Stimulated activated CD4-positive, alpha-beta T cell treated with anti-CD3 and anti-CD28 coated beads, Interleukin-15, amount 100 ng/mL, for 48 hours (primary cell): ENCODE measurements at places on chromosomes 13 and 19.
A peak's percentile ranks its signal among the peaks of the same experiment; 100 is the strongest.

DNA sequence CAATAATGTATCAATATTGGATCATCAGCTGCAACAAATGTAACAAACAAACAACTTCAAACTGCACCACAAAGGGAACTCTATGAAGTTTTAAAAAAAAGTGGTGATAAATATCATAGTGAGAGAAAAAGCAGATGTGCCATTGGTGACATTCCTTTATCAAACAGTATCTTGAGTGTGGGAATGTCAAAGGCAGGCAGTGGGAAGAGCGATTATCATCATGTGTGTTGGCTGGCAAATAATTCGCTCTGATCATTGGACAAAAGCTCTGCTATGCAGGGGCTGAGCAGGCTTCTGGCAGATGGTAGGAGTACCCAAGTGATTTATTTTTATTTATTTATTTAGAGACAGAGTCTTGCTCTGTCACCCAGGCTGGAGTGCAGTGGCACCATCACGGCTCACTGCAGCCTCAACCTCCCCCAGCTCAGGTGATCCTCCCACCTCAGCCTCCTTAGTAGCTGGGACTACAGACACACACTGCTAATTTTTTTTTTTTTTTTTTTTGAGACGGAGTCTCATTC lies 55.9 kb upstream of the RANBP3 start:
- no peak for DNase-seq

GRCh38 chr13:49110122-49110912 lies 109.8 kb upstream of the MLNR start:
- peak; percentile 65 for DNase-seq

GRCh38 chr19:16155128-16155527 lies 11.6 kb downstream of the HSH2D start:
- DNase-seq = no peak

DNA sequence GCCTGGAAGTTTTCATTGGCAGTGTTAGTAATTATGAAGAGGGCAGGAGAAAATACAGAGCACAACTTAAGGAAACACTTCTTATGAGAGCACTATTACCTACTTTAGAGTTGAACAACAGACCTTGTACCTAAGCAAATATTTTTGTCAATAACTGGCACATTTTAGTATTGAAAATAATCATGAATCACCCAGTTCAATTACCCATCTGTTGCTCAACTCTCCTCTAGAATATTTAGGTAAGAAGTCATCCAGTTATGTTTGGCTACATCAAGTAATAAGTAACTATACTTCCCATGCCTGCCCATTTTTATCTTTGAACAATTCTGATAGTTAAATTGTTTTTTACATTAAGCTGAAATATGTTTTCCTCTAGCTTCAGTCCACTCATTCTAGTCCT lies 893.4 kb downstream of the DIAPH3 start:
- DNase-seq = no peak

DNA sequence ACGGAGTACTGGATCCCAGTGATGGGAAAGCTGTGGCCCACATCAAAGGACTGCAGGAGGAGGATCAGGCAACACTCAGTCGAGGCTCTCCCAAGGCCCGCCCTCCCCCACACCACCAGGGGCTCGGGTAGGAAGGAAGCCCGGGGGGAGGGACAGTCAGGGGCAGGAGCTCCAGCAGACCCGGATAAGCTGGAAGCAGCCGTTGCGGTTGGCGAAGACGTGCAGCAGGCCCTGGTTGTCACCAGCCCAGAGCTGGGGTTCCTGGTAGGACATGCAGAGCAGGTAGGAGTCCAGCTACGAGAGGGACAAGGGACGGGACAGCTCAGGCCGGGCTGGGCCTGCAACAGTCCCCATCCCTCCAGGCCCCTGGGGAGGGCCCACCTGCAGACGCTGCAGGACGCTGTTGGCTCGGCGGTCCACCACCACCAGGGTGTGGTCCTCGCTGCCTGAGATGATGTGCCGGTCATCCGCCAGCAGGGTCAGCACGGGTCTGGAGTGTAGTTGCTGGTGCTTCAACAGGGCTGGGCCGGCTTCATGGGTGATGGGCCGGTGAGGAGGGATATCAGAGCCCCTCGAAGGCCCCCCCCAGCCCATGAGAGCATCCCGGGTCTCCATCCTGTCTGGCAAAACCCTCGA lies 1.9 kb downstream of the GNG14 start:
- DNase-seq = no peak

- peak; percentile 57 for DNase-seq
Measured at GRCh38 chr19:6828698-6829633, 56.5 kb downstream of the VAV1 start.

DNA sequence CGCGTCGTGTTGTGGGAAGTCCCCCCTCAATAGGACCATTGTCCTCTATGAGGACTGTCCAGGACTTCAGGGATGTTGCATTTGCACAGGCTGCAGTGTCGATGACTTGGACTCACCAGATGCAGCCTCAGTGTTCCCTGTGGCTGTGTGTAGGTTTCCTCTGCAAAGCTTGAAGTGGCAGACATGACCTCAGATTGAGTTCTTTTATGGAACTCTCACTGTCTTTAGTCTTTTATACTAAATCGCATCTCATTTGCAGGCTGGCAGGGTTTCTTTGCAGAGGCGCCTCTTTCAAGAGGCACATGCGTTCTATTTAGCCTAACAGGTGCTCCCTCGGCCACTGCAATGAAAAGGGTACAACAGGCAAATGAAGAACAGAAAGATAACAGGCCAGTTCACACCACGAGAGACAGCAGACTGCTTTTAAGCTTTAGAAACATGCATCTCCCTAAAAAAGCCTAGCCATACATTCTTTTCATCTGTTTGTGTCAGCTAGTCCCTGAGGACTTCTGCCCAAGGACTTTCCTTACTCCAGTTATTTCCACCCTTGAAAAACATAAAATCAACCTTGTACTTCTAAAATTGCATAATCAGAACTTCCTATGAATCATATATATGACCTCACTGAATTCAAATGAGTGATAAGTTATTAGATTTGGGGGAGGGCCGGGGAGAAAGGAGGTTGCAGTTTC lies 118.4 kb downstream of the RAB20 start:
- no peak for DNase-seq

GRCh38 chr19:19259741-19260140 lies 13.4 kb downstream of the TM6SF2 start:
- DNase-seq = no peak

DNA sequence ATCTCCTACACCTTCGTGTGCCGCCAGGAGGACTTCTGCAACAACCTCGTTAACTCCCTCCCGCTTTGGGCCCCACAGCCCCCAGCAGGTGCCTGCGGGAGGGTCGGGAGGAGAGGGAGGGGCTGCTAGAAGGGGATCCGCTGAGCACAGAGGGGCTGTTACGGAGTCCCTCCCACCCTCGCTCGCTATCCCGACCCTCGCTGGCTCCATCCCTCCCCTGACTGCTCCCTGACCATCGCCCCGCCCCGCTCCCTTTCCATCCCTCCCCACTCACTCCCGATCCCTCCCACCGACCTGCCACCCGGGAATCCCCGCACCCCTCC lies 780 bp downstream of the CD177 start:
- no peak for DNase-seq

DNA sequence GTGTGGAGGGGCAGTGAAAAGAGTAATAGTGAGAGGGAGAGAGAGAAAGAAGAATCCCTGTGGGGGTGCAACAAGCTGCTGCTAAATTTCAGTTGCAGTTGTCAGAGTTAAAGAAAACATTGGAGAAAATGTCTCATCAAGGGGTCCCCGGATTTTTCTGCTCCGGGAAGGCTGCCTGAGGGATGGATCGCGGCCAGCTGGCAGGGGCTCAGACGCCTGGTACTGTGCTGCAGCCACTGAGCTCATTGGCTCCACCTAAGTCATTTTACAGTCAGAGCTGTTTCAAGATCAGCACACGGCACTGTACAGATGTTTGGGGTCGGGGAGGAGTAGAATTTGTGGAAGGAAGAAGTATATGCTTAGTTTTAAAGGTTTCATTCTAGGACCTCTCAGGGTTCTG lies 106.2 kb downstream of the SHISA2 start:
- DNase-seq = no peak

- no peak for DNase-seq
Measured at GRCh38 chr13:26503826-26504594, 53.5 kb upstream of the WASF3 start.

DNA sequence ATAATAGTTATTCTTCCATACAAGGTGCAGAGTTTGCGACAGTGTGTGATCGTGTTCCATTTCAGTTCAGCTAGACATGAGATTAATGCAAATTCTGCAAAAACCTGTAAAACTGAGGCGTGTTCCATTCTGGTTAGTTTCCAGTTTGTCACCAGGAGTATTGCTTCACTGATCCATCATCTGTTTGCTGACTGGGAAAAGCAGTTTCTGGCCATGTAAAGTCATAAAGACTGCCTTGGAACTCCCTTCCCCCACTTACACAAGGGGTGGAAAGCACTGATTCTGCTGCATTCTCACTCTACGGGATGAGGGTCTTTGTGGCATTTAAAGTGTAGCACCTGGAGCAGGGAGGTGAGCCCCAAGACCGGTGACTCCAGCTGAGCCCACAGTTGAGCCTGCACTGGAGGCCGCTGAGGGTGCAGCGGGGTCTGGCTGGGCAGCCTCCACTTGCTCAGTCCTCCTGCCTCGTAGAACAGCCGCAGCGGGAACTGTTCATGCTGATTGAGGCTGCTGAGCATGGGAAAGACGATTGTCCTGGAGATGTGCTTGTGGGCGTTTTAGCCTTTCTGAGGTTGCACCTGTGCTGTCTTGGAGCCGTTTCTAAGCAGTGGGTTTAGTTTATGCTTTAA lies 2.0 kb downstream of the ZNF57 start:
- DNase-seq = no peak

DNA sequence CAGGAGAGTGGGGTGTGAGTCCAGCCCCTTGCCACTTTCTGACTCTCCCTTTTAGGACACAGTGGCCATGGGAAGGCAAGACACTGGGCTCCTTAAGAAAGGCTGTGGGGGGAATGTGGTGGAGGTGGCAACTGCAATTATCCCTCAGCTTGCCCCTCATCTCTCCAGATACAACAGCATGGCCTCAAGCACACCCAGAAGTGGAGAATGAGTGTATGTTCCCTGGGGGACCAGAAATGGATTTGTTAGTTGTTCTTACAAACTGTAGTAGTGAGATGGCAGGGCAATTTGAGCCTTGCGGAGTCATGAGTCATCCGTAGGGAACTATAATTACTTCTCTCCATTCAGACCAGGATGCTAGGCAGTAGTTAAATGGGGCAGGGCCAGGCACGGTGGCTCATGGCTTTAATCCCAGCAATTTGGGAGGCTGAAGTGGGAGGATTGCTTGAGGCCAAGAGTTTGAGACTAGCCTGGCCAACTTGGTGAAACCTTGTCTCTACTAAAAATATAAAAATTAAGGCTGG lies 25.6 kb upstream of the CXCL17 start:
- DNase-seq = no peak

- no peak for DNase-seq
Measured at GRCh38 chr19:38975861-38976271, 324 bp upstream of the FBXO17 start.

DNA sequence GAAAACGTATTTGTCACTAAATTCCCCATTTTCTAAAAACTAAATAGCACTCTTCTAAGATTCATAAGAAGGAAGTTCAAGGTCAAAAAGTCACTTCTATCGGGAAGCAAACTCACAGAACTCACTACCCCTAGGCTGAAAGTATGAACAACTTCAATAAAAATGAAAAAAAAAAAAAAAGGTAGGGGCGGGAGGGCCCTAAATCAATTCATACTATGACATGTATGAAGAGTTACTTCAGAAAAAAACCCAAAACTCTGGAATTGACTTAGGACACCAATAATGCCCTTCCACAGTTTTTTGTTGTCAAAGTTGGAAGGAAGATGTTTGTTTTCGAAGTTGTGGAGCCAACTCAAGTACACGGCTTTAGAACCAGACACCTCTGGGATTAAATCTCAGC lies 1.1 kb downstream of the SUCLA2 start:
- DNase-seq = no peak

DNA sequence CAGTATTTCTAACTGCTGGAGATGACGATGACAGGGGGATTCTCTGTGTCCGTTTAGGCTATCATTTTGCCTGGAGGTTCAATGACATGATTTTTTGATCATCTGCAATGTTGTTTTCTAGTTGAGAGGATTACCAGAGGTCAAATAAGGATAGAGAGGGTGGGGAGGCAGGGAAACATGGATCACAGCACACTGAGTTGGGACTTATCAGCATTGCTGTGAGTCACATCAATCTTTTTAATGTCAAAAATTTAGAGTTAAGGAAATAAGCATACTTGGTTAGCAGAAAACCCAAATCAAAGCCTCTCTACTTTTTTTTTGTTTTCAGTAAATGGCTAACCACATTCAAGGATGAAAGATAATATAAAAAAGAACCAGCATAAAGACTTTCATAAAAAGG lies 43.0 kb upstream of the CSNK1A1L start:
- no peak for DNase-seq

- DNase-seq = no peak
Measured at GRCh38 chr19:6324757-6325156, 8.7 kb downstream of the ACER1 start.

DNA sequence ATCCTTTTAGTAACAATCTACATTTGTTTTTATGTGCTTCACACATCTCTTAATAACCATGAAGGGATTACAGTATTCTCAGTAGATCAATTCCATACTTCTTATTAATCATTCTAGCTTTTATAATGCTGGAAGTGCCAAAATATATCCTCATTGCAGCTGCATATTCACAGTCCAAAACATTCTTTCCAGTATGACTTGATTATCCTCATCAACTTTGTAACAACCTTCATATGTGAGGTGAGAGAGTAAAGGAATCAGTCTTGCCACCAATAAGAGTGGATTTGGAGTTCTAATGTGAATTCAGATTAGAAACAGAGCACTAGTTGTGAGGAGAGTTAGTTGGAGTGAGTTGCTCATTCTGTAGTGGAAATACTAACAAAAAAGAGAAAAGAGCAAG lies 208.0 kb upstream of the SPRY2 start:
- no peak for DNase-seq

- DNase-seq = no peak
Measured at GRCh38 chr13:25288966-25289365, 1.7 kb upstream of the MTMR6 start.

DNA sequence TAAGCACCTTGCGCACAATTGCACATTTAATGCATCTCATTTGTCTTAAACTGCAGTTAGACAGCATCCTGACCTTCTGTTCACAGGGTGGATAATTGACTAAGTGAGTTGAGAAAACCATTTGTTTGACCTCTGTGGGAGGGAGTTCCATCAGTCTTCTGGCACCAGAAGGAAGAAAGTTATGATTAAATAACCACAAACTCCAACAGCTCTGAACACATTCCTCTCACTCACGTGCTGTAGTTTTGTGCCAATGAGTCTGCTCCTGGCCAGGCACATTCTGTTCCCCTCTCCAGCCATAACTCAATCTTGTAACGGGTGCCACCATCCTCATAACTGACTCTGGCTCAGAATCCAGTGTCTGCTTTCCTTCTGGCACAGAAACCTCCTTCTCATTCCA lies 817.2 kb downstream of the SLITRK1 start:
- DNase-seq = no peak
